Naive thymus-derived CD4-positive, alpha-beta T cell (primary cell): ENCODE measurements at places on chromosomes 1 and 21. TPM values are rescaled to one million over a fixed set of nuclear protein-coding genes. Genes with fewer than 3 reads are reported as not detected.

The COL9A2 gene
- total RNA-seq: 13.8 and 14.6 TPM in 2 replicates

The C1orf226 gene
- 0.24 TPM for total RNA-seq

GRCh38 chr1:30487042-30487441, 236.3 kb downstream of the MATN1 start:
- no peak for DNase-seq

GRCh38 chr1:223289621-223290020, 74.4 kb downstream of the SUSD4 start:
- DNase-seq: no peak

DNA sequence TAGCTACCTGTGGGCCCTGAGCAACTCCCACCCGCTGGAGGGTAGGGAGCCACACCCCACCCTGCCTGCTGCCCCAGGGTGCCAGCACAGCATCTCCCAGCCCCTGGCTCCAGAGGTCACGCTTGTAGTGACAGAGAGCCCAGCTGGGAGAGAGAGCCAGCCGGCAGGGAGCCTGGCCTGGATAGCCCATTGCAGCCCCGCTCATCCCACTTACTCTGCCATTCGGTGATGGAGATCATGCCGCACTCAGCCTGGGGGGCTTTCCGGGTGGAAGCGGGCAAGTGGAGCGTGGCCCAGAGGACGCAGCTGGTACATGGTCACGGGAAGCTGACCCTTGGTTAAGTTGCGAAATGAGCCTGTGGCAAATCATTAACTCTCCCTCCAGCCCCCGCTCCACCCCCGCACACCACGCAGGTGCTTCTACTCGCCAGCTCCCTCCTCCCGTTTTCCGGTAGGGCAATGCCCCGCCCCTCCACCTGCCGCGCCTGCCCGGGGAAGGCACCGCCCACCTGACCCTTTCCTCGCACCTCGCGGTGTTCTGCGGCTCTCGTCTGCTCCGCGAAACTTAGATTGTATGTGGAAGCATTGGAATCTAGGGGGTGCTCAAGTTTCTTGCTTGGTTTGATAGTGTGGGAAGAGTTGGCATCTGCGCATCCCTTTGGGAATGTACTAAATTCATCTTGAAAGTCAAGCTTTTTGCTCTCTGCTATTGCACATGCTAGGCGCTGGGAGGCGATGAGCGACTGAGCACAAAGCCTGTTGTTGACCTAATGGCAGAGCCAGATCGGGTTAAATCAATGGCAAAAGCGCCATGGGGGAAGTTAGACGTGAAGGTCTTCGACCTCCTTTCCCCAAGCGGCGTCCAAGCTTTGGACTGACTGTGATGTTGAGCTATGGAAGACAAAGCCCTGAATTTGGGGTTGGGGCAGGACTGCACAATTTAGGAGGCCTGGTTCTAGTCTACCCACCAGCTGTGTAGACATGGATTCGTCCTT, at the start of gene GOLT1A:
GOLT1A (minus strand) TSS at position 321 of the 995 bp plus-strand sequence; CDS start at position 239, 82 bp downstream.
- peak; percentile 26 for DNase-seq

DNA sequence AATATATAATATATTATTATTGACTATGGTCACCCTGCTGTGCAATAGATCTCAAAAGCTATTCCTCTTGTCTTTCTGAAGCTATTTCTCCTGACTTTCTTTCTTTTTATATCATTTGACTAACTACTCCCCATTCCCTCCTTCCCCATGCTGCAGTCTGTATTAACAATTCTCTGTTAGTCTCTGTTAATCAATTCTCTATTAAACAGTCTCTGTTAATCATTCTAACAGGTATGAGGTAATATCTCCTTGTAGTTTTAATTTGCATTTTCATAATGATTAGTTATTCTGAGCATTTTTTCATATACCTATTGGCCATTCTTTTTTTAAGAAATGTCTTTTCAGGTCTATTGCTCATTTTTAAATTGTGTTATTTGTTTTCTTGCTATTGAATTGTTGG, 201.0 kb upstream of the B3GALT2 start:
- DNase-seq: no peak

GRCh38 chr1:42978317-42979035, 19.8 kb upstream of the SLC2A1 start:
- no peak for DNase-seq

GRCh38 chr1:229964281-229964680, 102.8 kb upstream of the GALNT2 start:
- no peak for DNase-seq

- DNase-seq: no peak
Observed at GRCh38 chr1:20883766-20884165, 96.7 kb upstream of the HP1BP3 start.
